ENCODE measurements at places on chromosomes 2 and 18.

DNA sequence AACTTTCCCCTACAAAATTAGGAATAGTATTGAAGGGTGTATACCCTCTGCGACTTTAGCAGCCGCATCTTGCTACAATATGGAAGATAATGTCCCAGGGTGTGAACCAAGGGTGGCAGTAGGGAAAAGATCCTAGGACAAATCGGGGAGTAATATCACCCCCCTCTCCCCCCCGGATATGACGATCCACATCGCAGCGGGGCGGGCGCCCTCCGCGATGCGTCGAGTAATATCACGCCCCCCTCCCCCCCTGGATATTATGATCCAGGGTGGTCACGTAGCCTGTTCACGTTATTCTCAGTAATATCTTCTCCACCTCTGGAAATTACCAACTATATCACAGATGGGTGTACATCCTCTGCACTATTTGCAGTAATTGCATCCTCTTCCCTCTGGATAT lies 82.9 kb downstream of the DAPL1 start:
- no peak for DNase-seq

DNA sequence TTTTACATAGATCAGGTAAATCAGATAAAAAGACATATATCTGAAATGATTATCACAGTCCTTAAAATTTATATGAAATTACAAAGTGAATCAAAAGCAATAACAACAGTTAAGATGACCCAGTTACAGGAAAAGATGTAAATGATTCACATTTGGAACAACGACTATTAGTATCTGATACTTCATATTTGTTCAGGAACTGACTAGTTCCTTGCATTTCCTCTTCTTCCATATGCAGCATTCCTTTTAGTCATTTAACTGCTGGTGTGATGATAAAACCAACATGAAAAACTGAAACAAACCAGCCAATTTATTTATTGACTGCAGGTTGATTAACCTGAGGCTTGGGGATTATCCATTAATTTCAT lies 75.2 kb downstream of the RBMS1 start:
- no peak for DNase-seq

- DNase-seq = no peak
Measured at GRCh38 chr2:31380243-31380642, 34.3 kb downstream of the XDH start.

- DNase-seq = no peak
Measured at GRCh38 chr2:23690421-23691105, 236.4 kb downstream of the ATAD2B start.

- DNase-seq = no peak
Measured at GRCh38 chr18:31101183-31102024, 817 bp downstream of the DSC2 start.

DNA sequence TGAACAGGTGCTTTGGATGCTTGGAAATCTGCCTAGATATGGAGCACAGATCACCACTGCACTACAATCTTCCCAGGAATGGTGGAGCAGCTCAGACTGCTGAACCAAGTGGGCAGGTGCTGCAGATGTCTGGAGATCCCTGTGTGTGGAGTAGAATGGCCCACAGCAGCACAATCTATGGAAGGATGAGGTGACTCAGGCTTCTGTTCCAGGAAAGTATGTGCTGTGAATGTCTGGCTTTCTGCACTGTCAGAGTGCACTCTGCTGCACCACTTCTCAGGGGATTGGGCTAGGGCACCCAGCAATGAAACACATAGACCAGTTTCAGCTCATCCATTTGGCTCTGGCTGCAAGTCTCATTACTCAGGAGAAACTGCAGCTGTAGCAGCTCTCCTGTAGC lies 865.4 kb upstream of the NXPH2 start:
- DNase-seq = no peak

DNA sequence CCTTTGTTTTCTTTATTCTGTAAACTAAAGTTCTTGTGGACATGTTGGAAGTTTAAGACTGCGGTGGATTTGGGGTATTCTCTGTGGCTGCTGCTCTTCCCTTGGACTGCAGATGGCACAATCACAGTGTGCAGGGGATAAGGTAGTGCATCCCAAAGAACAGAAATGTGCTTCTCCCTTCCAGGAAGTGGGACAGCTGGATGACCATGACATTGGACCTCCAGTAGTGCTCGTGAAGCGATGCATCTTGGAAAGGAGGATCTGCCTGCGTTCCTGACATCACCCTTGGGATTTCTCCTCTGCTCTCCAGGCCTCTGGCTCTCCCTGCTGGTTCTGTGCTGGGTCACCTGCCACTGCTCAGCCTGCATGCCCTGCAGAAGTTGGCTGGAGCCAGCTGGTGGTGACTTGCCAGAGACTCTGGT lies 109.9 kb downstream of the SLC4A3 start:
- no peak for DNase-seq

- DNase-seq = no peak
Measured at GRCh38 chr2:11562011-11562410, 28.2 kb downstream of the GREB1 start.

DNA sequence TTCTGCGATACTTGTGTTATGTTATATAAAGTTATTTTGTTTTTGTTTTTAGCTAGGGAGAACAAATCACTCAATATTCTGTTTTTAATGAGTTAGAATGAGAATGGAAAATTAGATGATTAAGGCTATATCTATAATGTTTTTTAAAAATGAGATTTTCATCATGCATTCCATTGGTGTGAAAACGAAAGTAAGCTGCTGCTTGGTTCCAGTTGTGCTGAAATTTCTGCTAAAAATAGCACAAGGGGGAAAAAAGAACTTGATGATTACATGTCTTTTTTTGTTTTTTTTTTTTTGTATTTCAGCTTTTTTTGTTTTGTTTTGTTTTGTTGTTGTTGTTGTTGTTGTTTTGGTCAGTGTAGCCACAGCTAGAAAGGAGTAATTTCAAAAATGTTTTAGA lies 242.6 kb upstream of the KCNJ3 start:
- no peak for DNase-seq

DNA sequence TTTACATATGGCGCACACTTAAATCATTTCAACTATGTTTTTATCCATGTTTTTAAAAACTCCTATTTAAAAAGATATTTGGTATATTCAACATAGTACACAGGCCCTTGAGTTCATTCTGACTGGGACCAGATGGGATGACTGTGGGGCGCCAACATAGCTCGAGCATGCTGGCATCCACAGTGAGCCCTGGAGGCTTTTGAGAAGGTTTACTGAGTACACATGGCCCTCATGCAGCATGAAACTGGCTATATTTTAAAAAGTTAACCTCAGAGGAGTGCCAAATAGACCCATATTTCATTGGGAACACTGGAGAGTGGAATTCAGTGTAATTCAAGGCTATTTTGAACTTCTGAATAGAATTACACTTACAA lies 83.6 kb downstream of the CCDC85A start:
- no peak for DNase-seq

All from activated gamma-delta T cell (primary cell).